ENCODE measurements at places on chromosomes 11 and 22.

GRCh38 chr11:58186938-58187337 is 1.9 kb upstream of the OR9Q2 start:
- no peak for DNase-seq

DNA sequence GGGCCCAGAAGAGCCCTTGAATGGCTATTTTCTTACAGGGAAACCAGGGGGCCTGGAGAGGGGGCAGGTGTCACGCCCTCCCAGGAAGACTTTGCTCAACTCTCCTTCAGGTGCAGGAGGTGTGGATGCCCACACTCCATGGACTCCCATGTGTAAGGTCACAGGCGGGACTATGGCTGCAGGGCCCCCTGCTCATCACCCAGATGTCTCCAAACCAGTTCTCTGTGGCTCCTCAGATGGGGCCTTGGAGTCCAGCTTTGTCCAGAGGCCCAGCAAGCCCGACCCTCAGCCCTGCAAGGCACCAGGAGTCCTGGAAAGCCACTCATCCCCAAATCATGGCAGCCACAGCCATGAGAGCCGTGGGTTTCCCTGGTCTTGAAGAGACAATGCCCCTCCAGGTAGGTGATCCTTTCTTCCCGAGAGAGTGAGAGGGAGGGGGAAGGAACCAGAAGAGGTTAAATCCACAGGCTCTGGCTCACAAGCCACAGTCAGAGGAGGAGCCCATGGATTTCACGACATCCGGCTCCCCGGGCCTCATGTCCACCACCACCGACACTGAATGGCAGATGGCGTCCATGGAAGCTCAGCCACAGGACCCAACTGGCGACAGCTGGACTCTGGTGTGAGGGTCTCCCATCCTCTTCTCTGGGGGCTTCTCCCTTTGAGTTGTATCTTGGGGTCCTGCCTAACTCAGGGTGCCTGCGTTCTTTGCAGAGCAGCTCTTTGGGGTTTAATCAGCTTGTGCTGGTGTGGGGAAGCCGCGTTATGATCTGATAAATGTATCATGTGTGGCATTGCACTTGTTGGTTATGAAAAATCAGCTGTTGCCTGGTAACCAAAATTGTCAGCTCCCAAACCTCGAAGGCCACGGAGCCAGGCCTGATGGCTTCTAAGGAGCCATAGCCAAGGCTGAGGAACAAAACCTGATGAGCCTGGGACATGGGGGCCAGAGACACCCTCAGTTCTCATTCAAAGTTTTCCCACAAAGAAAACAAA is 620.4 kb downstream of the BRD1 start:
- DNase-seq, result no peak

DNA sequence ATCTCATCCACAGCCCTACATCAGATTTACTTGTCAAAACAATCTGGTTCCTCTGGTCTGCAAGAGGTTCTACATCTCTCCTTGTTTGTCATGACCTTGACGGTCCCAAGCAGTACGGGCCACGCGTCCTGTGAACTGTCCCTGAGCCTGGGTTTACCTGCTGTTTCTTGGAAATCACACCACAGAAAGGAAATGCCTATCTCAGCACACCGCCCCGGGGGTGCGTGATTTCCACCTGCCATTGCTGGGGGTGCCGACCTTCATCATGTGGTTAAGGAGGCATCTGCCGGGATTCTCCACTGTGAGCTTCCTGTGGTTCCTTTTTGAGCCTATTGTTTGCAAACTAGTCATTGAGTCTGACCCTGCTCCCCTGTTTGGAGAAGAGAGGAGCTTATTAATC is 1363.4 kb downstream of the BRD1 start:
- DNase-seq, result no peak

- no peak for DNase-seq
Observed at GRCh38 chr22:22203048-22203971, 41.3 kb upstream of the VPREB1 start.

DNA sequence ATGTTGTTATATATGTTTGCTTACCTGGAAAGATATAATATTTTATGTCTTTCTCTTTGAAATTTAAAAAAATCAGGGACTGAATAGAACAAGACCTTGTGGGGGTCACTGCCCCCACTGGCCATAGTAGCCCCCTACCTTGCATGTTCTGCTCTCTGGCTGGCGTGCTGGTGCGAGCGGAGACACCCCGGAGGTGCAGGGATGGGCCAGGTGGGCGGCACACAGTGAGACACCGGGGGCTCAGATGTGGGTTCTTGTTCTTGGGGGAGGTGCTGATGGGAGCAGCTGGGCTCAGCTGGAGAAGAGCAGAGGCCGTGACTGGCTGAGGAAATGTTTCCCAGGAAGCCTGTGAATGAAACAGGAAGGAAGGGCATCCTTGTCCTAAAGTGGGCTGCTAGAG is 20.2 kb downstream of the GAB4 start:
- no peak for DNase-seq

DNA sequence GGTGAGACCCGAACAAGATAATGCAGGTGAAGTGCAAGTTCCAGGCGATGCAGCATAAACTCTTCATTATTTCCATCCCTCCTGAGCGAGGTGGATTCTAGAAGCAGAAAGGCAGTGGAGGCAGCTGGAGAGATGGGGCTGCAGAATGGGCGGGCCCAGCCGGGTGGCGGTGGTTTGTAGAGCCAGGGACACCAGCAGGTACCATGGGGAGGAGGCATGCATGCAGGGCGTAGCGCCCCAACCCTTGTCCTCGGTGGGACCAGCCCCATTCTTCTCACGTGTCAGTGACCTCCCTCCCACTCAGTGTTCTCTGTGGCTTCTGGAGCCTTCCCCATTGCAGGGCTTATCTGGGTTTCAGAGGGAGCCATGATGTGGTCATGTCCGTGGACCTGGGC is 38.0 kb downstream of the MPPED1 start:
- no peak for DNase-seq

GRCh38 chr11:79097246-79097875 is 343.5 kb downstream of the TENM4 start:
- DNase-seq, result no peak

DNA sequence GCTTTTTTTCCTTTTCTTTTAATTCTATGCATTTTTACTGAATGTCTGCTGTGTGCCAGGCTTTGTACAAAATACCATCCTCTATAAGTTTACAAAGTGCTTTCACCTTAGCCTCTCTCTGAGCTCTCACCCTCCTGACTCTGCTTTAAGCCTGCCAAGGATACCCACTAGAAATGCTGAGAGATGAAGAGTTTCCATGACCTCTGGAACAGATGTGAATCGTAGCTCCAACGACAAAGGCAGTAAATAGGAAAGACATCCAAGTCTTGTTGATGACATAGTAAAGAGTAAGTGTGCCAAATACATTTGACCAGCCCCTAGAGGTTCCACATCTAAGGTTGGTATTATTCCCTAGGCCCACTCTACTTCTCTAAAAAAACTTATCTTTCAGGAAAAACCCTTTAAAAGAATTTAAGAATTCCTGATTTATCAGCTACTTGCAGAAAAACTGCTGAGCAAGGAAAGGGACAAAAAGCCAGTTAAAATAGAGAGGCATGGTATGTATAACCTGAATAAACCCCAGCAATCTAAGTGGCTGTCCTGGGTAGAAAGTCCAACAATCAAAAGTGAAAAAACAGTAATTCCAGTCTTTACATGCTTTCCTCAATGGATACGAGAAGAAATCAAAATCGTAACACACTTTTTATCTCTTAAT is 45.4 kb downstream of the GAB2 start:
- DNase-seq, result no peak

GRCh38 chr22:31726692-31727091 is 23.2 kb downstream of the PRR14L start:
- no peak for DNase-seq

- no peak for DNase-seq
Observed at GRCh38 chr11:11230802-11231562, 122.1 kb downstream of the CSNK2A3 start.

DNA sequence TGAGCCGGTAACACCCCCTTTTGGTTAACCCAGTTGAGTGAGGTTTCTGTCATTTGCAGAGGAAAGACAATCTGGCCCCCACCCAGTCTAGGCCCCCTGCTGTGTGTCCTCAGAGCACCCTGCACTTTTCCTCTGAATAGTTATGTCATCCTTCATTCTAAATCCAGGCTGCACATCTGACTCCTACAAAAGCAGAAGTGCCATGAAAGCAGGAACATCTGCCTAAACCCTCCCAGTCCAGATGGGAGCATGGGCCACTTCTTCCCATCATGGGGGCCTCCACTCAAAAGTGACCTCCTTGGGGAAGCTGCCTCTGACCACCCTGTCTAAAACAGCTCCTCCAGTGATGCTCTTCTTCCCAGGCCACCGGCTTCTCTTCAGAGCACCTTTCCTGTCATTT is 53.7 kb upstream of the HMGXB4 start:
- DNase-seq, result no peak

DNA sequence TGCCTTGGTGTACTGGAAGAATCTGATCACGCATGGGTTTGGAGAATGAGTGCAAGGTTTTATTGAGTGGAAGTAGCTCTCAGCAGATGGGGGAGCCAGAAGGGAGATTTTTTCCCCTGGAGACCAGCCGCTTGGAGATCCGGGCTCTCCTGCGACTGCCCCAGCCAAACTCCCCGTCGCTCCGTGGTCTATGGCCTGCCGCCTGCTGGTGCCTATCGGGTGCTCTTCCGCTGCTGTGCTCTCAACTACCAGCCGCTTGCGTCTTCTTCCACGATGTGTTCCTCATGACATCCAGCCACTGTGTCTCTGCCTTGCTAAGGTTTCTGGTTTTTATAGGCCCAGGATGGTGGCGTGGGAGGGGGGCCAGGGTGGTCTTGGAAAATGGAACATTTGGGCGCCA is 145.6 kb upstream of the UBASH3B start:
- DNase-seq, result no peak

GRCh38 chr11:27688076-27688475 is 12.2 kb downstream of the BDNF start:
- DNase-seq, result no peak

DNA sequence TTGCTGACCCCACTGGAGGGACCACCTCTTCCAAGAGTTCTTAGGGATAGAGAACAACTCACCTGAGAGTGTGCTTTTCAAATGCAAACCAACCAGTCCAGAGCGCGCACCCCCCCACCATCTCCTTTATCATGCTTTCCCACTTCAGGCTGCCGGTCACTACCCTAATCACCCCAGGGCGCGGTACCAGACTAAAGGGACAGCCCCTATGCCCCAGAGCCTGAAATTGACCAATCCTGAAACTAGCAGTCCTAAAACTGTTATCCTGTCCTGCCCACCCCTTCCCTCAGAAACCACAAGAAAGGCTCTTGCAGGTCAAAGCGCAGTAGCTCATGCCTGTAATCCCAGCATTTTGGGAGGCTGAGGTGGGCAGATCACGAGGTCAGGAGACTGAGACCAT is 37.0 kb downstream of the NEAT1 start:
- no peak for DNase-seq

- peak; percentile 64 for DNase-seq
Observed at GRCh38 chr22:20016734-20017621, at the start of gene ARVCF. Gene ARVCF, minus strand, starts transcription at chr22:20016823. Its CDS starts 26,029 bp downstream, at chr22:19990794.

- no peak for DNase-seq
Observed at GRCh38 chr11:30608534-30608933, 22.4 kb upstream of the MPPED2 start.

- DNase-seq, result no peak
Observed at GRCh38 chr11:126257144-126257543, 11.6 kb downstream of the SRPRA start.

DNA sequence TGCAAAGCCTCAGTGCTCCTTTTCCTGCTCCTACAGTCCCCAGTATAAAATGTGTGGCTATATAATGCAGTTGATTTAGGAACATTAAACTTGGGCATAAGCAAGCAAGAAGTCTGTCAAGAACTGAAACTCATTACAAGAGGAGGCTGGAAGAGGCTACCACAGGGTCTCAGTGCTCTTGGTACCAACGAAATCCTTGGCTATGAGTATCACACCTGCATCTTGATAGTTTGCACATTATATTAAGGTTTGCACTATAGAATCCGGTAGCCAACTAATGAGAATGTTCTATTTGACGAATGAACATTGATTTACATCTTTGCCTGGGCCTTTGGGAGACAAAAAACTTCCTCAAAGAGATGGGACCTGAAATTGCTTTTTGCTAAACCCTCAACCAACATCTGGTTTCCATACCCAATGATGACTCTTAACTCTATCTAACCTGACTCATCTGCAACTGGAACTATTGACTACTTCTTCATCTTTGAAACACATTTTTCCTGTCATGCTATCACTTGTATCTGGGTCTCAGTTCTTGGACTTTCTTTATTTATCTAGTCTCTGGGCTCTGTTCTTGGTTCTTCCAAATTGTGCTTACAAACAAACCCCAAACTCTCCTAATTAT is 207.2 kb upstream of the CTSC start:
- no peak for DNase-seq

GRCh38 chr11:124867700-124868099 is 2.5 kb downstream of the ROBO3 start:
- DNase-seq, result no peak

GRCh38 chr11:27837895-27838563 is 137.8 kb upstream of the BDNF start:
- no peak for DNase-seq

GRCh38 chr11:104968856-104969776 is 742 bp upstream of the CASP4 start:
- no peak for DNase-seq

- DNase-seq, result no peak
Observed at GRCh38 chr11:8221046-8221723, 42.5 kb downstream of the LMO1 start.

- DNase-seq, result no peak
Observed at GRCh38 chr11:16356761-16357393, 531 bp upstream of the SOX6 start.

DNA sequence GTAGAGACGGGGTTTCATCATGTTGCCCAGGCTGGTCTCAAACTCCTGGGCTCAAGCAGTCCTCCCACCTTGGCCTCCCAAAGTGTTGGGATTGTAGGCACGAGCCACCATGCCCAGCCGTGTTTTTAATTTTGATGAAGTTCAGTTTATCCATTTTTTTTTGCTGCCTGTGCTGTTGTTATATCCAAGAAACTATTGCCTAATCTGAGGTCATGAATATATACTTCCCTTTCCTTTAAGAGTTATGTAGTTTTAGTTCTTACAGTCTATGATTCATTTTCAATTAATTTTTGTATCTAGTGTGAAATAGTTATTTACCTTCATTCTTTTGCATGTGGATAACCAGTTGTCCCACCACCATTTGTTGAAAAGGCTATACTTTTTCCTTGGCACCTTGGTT is 50.3 kb upstream of the SORL1-AS1 start:
- no peak for DNase-seq

- DNase-seq, result no peak
Observed at GRCh38 chr11:37946155-37946766, 1348.2 kb upstream of the RAG2 start.

DNA sequence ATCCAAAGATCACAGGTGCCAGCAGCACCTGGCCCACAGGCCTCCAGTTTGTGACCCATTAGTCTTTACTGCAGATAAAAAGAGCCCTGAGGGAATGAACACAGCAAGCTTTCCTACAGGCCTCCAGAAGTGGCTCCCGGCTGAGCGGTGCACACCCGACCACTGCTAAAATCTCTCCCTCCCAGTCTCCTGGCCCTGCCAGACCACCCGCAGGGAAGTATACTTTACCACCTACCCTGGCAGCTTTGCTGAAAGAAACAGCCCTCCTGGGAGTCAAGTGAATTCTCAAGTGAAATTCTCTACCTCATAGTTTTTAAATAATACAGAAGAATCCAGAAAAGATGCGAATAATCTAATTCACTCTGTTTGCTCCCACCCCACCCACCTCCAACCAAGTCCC is 15.4 kb upstream of the MTNR1B start:
- no peak for DNase-seq

Measured in NCI-H1930 (cell line).